ENCODE measurements at places on chromosomes 3 and 15.
A peak's percentile ranks its signal among the peaks of the same experiment; 100 is the strongest.

DNA sequence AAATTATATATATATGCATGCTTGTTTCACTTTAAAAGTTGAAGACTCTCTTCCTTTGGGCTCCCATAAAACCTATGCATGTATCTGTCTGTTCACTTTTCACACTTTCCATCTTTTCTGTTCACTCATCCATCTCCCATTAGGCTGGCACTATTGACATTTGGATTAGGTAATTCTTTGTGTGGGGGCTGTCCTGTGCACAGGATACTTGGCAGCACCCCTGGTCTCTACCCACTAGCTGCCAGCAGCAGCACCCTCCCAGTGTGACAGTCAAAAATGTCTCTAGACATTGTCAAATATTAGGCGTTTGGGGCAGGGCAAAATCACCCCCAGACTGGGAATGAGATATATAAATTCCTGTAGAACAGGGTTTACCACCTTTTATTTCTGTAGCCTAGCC is 72.3 kb upstream of the EIF1B start:
- DNase-seq: no peak

DNA sequence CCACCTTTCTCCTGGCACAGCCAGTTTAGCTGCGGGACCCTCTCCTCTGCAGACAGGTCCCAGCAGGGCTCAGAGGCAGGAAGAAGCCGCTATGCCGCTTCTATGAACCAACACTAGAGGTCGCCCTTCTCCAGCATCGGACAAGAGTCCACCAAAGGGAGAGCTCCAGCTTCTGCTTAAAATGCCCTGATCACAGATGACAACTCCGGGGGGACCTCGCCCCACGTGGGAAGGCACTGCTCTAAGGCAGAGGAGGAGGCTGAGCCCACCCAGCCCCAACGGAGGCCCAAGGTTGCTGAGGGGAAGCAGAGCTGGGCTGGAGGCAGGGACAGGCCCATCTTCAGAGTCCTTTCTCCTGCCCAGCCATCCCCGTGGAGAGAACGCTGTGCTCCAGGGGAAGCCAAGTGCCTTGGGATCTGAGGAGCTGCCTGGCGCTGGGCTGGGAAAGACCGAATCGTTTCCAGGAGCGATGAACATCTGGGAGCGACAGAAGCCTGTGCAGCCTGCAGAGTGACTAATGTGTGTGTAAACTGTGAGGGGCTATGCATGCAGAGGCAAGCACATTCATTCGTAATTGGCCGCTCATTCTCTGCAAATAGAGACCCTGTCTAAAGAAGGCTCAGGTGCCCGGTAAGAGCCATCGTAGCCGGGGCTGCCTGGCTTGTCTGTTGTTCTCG is 43.5 kb upstream of the BDH1 start:
- peak; percentile 85 for DNase-seq

DNA sequence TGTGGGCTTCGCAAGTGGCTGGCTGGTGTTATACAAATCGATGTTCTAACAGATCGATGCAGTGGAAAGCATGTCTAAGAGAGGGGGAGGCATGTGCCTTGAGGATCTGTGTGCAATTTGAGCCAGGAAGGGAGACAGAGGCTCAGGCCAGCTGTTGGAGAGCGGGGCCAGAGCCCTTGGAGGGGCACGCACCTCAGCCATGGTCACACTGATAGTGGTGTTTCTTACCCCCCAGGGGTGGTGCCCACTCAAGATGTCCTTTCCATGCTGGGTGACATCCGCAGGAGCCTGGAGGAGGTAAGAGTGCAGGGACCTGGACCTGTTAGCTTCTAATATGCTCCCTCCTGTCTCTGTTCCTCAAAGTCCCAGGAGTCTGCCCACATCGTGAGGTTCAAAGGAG is 3.8 kb upstream of the ABTB1 start:
- DNase-seq: no peak

GRCh38 chr15:84967380-84967779 is 14.3 kb upstream of the PDE8A start:
- peak; percentile 14 for DNase-seq

DNA sequence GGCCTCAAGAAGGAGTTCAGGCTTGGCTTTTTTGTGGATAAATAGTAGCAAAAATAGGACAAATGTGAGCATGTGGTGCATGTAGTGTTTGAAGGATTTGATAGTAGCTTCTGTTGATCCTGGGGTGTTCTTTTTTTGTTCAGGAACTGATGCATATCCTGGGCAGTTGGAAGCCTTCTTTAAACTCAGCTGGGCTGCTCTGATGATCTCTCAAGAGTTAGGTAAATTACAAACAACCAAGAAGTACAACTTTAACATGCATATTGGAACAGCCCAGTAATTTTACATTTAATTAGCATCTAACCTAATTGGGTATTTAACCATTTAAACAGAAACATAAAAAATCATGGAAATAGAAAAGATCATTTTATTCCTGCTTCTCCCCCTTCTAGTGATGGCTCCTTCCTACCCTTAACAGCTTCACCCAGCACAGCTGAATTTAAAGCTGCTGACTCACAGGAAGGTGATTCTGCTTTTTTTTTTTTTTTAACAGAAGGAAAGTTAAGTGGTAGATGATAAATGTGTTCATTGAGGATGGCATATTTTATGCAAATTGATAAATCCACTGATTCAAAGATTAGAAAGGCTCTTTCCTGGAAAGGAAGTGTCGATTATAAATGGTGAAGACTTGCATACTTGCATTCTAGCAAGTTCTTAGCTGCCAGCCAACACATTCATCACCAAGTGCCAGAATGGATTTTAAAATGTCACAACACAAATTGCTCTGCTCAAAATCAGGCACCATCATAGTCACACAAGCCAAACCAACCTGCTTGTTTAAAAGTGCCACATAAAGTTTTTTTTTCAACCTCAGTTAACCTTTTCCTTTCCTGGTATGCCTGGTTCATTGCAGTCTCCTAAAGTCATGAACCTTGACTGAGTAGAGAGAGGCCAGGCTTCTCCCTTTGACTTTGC is 20.0 kb downstream of the SLC35G2 start:
- DNase-seq: no peak

- DNase-seq: no peak
Observed at GRCh38 chr3:139670196-139670595, 7.6 kb downstream of the NMNAT3 start.

DNA sequence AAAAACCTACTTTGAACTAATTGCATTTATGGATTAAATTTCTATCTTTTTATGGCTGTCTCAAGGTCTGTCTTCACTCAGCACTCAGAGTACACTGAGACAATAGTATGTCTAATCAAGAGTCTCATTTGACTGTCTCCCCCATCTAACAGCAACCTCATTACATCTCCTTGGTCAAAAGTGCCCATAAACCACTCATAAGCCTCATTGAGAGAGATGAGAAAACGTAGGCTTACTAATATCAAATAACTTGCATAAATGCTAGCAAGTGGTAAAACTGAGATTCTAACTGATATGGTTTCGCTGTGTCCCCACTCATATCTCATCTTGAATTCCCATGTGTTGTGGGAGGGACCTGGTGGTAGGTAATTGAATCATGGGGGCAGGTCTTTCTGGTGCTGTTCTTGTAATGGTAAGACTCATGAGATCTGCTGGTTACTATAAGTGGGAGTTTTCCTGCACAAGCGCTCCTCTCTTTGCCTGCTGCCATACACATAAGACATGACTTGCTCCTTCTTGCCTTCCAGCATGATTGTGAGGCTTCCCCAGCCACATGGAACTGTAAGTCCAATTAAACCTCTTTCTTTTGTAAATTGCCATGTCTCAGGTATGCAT is 113.9 kb downstream of the TFDP2 start:
- no peak for DNase-seq

- no peak for DNase-seq
Observed at GRCh38 chr3:161153480-161153879, 48.3 kb upstream of the B3GALNT1 start.

DNA sequence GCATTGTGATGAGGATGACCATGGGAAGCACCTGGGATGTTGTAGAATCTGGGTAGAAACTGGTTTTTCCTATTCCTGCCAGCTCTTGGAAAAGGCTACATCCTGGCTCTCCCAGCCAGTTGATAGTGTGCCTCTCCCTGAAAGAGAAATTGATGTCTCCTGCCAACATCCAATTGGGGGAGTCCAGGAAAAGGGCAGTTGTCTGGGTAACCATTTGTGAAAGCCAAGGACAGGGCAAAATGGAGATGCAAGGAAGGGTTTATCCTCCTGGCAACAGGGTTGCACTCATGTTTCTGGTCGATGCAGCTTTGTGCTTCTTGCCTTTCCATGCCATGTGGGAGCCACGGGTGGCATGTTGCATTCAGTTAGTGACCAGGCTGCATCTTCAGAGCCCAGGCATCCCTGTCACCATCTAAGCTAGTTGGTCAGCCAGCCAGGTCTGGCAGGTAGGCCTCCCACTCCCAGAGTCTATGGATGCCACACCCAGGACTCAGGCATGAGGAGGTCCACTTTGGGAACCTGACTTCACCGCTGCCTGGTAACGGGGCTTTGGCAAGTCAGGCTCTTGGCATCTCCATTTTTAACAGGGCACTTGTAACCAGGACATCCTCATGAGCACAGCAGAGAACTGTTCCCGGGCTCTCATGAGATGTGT is 153.5 kb downstream of the DNAJB8 start:
- DNase-seq: no peak

DNA sequence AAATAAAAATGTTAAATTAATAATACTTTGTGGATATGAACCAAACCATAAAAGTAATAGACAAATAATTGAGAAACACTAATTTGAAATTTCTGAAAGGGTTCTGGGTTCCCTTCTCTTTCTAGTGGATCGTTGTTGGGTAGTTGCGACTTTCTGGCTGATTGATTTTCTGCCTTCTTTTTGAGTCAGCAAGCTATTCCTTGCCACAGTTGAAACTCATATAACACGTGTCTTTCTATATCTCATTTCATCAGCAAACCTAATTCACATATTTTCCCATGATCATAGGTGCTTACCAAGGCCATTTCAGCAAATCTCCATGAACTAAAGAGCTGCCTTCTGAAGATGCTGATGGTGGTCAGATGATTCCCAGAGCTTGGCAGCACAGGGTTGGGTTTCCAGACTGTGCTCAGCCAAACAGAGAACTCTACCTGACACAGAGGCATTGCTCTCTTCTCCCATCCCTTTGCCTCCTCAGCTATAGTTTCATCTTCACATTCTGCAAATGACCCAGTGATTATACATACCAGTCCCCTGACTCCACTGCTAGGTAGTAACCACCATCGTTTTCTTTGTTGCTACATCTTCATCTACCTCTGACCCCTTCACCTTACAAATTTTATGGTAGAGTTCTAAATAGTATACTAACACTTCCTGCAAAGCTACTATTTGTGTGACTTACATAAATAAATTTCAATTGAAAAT is 383.9 kb upstream of the DPH6 start:
- no peak for DNase-seq

DNA sequence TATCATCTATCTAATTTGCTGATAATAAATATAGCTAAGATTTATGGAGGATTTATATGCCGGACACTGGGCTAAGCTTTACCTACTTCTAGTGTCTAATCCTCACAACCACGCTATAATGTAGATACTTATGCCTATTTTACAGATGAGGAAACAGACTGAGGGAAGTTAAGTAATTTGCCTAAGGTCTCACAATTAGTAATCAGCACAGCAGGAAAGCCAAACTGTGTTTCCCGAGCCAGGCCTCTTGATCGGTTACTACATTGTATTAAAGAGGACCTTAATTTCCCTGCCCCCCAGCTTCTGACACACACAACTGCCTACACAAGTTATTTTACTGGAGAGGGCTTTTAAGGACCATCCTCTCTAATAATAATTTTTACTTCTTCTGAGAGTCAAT is 40.9 kb downstream of the ONECUT1 start:
- no peak for DNase-seq

DNA sequence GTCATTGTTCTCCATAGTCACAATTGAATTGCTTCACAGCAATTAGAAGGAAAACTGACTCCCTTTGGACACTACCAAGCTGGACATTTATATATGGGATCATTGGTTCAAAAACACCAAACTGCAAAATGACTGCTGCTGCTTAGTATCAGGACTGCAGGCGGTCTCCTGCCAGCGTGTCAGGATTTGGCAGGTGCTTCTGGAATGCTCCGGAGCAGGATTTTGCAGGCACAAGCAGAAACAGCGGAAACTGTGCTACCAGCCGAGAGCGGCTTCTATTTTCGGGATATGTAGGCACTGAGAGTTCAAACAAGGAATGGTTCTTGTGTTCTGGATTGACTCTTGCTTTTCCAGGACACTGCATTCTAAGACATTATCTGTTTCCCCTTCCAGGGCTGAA is 95.5 kb downstream of the SSR3 start:
- no peak for DNase-seq

DNA sequence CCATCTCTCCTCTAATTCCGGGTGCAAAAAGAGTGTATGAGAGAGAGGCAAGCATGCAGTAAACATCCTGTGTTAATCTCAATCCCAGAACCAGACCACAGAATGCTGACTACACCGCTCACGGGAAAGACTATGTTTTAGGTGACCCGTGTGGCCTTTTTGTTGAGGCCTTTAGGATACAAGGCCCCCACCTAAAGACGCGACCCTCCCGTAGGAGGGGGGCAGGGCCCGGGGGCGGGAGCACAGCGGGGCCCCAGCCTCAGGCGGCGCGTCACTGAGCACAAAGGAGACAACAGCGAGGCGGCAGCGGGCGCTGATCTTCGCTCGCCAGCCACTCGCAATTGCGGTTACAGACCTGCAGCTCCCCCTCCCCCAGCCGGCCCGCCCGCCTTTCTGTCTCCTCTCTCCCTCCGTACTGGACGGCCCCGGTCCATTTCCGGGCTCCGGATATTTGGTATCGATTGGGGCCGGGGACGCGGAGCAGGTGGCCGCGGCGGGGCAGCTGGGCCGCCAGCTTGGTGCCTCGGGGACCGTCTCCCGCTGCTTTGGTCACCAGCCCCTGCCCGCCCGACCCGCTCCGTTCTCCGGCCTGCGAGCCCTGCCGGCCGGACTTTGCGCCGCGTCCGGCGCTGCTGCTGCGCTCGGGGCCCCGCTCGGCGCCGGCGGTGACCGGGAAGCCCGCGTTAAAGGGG is at the start of gene CCDC50:
Gene CCDC50 (plus strand): TSS at position 433 of the 692 bp plus-strand sequence. CDS start 281 bp downstream, outside the sequence.
- peak; percentile 91 for DNase-seq

GRCh38 chr3:171809611-171809860 is 747 bp downstream of the PLD1 start:
- no peak for DNase-seq

DNA sequence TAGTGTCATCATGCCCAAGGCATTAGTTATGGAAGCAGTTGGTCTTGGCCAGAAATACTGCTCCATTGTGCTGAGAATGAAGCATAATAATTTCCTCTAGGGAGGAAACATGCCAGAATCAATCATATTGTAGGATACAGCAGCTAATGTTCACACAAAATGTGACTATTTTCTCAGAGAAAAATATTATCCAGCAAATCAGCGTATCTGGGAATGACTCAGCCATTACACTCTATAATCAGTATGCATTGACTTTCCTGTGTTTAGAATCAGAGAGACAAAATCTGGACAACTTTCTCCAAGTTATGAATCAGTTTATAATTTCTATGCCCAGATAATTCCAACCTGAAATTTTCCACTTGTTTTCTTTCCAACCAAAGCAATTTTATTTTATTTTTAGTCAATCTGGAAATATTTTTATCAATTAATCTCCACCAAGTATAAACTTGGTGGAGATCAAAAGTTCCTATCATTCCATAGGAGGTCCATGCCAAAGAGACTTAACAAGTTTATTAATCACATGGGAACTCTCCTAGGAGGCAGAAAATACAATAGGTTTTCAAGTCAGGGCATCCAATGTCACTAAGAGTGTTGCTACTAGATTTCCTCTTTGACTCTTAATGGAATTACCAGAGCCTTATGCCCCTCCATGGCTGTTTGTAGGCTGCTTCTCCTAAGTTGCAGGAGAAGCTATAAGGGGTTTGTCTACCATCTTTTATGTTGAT is 36.4 kb downstream of the SUCNR1 start:
- DNase-seq: no peak

GRCh38 chr3:35757991-35758757 is 118.8 kb downstream of the ARPP21 start:
- no peak for DNase-seq

GRCh38 chr15:92725171-92725570 is 69.6 kb upstream of the FAM174B start:
- DNase-seq: no peak

All from cardiac septum (tissue), 1 donor.